Hypothalamus (tissue), 51 donors: ENCODE measurements at places on chromosomes 1 and 21.

DNA sequence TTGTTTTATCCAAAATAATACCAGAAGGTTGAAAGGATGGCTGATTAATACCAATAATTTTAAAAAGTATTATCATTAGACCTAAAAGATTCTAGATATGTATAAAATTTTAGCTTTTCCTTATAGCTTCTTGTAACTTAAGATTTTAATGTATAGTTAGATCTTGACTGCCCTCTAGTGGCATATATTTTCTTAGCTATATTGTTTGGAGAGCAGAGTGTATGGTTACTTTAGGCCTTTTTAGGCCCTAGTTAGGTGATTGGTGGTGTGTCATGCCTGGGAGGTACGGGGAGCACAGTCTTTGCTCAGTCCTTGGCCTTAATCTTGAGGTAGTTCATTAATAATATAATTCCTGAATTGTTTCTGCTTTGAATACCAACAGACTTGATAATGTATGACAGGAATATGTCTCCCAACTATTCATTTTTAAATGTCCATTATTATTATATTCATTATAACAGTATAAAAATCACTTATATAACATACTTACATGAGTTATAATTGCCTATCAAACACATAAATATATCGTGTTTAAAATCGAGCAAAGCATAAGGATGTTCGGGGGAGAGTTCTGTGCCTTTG is 328.4 kb downstream of the ZP4 start:
- DNase-seq, result no peak

DNA sequence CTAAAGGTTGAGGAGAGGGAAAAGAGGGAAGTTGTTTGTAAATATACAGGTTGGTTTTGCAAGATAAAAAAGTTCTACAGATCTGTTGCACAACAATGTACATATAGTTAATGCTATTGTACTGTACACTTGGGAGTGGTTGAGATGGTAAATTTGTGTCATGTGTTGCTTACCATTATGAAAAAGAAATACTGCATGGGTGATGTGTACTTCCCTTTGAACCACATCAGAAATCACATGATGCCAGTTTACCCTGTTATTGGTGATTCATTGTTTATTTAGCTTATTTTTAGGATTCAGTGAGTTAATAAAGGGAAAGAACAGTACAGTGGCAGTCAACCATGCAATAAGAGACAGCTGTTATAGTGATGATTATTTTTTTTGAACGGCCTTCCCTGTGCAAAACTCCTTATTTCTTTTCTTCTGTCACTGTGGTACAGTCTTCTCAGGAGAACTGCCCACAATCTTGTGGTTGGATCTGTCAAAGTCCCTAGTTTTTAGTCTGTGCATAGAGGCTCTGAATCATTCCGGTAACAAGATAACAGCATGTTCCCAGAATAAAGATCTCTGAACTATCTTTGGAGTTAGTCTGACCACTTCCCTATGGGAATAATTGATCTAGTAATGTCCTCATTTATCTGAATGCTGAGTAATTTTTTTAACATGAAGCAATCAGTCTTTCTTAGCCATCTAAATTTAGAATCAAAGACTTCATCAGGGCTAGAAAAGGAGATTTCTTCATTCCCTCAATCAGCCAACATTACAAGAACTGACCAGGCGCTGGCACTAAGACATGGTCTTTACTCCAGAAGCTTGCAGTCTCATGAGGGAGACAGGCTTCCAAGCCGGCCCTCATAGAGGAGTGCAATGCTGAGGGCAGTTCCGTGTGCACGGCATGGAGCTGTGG is 84.2 kb downstream of the SH3GLB1 start:
- no peak for DNase-seq

DNA sequence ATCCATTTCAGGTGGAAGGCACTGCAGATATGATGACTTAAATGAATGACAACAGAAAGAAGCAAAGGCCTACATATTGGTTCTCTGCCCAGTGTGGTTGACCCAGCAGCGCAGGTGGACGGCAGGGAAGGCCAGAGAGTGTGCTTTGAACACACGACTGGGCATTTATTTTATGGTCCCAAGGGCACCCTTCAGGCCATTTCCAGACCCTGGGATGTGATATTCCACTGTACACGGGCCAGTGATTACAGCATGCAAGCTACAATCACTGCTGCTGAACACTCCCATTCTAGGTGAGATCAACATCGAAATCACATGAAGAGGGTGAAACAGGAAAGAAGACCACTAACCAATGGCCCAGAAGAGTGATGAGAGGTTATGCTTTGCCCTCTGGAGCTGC is 33.8 kb downstream of the PCNX2 start:
- DNase-seq, result no peak

GRCh38 chr1:233935297-233935868 is 30.9 kb downstream of the SLC35F3 start:
- DNase-seq, result no peak

- DNase-seq, result no peak
Measured at GRCh38 chr1:165369255-165369848, 12.8 kb upstream of the LMX1A start.

DNA sequence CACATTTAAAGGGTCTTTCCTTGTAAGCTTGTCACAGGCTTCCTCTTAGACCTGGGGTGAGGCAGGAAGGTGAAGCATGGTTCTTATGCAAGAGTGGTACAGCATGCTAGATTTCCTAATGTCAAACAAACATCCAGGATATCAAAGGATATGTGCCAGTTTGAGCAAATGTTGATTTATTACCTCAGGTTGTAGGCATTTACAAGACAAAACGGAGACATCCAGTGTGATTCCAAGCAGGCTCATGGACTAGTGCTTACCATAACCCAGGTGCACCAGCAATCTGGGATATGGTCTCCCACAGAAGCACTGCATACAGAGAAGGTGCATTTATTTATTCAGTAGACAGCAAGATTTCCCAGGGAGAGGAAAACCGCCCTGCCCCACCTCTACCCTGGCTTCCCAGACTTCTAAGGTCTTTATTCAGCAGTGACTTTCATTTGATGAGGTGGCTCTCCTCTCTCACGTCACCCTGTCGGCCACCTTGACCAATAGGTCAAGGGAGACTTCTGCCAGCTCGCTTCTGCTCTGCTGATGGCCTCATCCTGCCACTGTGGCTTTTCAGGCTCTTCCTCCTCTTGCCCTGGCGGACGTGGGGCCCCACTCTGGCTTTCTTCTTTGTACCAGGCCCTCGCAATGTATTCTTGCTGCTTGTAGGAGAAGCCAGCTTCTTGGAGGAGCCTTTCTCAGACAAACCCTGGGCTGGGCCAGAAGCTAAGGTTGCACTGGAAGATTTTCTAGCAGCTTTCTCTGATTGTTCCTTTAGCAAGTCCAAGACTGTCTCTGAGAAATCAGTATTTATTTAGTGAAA is 25.6 kb downstream of the HHIPL2 start:
- DNase-seq, result no peak

- DNase-seq, result no peak
Measured at GRCh38 chr1:37391211-37392011, 83.0 kb upstream of the ZC3H12A start.

DNA sequence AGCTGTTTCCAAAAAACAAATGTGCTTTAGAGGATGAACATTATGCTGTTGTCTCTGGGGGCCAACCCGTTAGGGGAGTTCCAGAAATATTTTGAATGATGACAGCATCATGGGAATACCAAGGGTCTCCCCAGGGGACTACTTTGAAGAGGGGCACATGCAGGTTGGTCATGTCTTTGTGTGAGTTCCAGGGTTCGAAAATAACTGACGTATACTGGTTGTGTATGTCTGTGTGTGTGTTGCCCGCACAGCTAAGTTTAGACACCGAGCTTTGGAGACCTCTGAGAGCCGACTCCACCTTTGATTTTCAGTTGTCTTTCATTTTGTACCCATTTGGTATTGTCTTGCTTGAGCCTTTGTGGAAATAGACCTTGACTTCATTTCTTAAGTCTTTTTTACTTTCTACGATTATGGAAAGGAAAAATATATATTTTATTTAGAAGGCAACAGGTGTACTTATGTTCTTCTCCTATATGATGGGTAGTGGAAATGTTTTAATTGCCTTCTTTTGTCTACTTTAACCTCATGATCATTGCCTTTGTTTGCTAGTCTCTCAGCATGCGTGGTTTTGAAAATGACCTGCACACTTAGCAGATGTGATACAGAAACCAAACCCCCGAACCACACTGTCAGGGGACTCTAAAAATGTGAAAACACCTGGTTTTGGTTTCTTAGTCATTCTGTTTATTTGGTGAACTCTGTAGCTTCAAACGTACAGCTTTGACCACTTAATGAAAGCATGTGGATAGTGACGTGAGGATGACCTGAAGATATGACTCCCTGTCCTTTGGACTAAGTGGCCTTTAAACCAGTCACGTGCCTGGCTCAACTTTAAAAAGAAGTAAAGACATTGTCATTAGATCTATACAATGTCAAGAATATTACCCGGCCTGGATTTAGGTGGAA is 56.5 kb downstream of the GALNT2 start:
- no peak for DNase-seq

- no peak for DNase-seq
Measured at GRCh38 chr1:234683861-234684632, 74.1 kb upstream of the IRF2BP2 start.

- DNase-seq, result no peak
Measured at GRCh38 chr1:229339520-229339919, 3.3 kb downstream of the CCSAP start.

- DNase-seq, result no peak
Measured at GRCh38 chr1:188735567-188735966, 1742.1 kb downstream of the BRINP3 start.

- DNase-seq, result peak; percentile 86
Measured at GRCh38 chr1:110555807-110556470, 37.0 kb upstream of the KCNA10 start.

GRCh38 chr21:40846103-40846502 is 855 bp downstream of the DSCAM start:
- no peak for DNase-seq

GRCh38 chr1:200819726-200820125 is 53.1 kb upstream of the GPR25 start:
- no peak for DNase-seq

DNA sequence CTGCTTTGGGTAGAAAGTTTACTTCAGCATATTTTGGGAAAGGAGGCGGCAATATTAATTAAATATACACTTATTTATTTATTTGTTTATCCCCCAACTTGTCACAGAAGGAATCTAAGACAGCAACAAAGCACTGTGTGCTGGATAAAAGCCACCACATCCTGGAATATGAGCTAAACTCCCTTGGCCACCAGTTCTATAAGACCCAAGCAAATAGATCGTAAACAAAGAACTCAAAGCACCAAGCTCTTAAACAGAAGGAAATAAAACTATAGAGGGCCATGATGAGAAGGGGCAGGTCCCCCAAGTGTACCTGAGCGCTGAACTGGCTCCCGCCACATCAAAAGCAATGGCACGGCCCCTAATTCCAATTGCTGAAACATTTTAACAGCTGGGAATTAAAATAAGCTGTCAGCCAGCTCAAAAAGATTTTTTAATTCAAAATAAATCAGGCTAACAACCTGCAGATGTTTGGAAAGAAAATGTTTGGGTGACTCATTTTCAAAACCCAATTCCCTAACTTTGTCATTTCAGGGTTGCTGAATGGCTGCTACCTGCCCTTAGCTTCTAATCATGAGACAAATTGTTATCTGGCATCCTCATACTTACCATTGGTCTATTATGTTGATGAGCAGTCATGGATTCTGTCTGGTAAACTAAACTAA is 127.1 kb downstream of the SLC30A10 start:
- no peak for DNase-seq

GRCh38 chr1:234114648-234115307 is 210.3 kb downstream of the SLC35F3 start:
- no peak for DNase-seq

- no peak for DNase-seq
Measured at GRCh38 chr1:223726380-223727001, 14.2 kb downstream of the CAPN2 start.

GRCh38 chr21:30605968-30606367 is 5.1 kb downstream of the KRTAP22-1 start:
- no peak for DNase-seq

DNA sequence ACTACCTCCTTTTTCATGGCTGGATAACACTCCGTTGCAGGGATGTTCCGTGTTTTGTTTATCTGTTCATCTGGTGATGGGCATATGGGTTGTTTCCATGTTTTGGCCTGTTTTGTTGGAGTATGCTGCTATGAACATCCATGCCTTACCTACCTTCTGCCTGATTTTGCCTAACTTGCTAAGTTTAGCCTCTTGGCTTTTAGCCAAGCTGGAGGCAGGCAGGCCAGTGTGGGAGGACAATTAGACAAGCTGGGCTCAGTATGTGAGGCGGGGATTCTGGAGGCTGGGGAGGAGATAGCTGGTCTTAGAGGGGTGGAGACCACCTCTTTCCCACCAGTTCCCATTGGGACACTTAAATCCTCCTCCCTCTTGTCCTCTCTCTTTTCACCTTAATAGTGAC is 98.4 kb upstream of the WNT4 start:
- no peak for DNase-seq

- no peak for DNase-seq
Measured at GRCh38 chr21:25584833-25585676, 22.2 kb downstream of the MRPL39 start.

DNA sequence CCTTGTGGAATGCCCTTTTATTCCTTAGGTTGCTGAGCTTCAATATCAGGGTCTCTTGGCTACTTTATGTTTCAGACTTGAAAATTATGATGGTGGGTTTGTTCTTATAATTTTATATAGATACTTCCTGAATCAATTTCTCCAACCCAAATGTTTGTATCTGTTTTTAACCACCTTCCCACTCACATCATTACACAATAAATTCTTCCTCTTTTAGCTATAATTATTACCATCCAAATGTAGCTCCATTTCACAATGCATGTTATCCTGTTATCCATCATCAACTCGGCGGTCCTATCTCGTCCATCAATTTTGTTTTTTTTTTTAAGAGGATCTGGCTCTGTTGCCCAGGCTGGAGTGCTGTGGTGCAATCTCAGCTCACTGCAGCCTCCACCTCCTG is 357.6 kb upstream of the ZP4 start:
- DNase-seq, result no peak

DNA sequence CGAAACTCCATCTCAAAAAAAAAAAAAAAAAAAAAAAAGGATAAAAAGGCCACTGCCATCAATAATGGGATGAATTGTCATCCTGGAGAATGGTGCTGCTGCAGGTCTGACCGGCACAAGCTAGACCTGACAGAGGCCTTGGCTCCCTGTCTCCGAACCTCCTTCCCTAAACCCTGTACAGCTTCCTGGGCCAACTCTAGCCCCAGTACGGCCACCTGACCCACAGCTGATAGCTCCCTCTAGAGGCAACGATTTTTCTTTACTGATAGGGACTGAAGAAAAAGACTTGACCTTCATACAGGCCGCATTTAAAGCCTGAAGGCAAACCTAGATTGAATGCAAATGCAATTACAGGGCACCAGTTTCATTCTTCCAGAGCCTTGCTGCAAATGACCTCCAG is 30.7 kb downstream of the NOL9 start:
- DNase-seq, result no peak

- no peak for DNase-seq
Measured at GRCh38 chr1:30042438-30043147, 680.8 kb downstream of the MATN1 start.

GRCh38 chr1:244324176-244324883 is 127.4 kb downstream of the ADSS2 start:
- no peak for DNase-seq

DNA sequence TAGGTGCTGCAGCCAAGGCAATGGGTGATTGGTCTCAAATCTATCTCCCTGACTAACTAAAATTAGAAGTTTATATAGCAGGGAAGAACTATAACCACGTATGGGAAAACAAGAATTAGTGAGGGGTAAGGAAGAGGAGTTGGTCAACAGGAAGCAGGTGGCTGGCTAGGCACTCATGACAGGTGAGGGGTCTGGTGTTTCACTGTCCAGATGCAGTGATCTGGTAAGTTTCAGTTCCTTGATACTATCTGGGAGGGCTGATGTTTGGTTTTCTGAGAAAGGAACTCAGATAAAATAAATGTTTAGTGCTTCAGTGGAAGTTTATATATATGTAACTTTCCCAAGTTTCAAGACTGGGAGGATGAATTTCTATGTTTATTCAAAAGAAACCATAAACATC is 11.6 kb upstream of the POU2F1 start:
- no peak for DNase-seq
